Left ventricle myocardium inferior (tissue), 1 donor: ENCODE measurements at places on chromosomes 1 and 21. TPM values are rescaled to one million over a fixed set of nuclear protein-coding genes. Genes with fewer than 3 reads are reported as not detected.

Gene NPL
- total RNA-seq = 5.3 TPM

Gene LCE3E
- total RNA-seq = not detected

Gene ASCL5
- not detected for total RNA-seq

GRCh38 chr1:183272390-183272848, 86.4 kb downstream of the LAMC2 start:
- peaks cover 32% of the 10 kb centered on the region for H3K4me1 ChIP-seq
- H3K36me3 ChIP-seq = no peaks in the 10 kb centered on the region
- peak overlapping the region; percentile 50 for H3K27ac ChIP-seq

Gene NHLH1
- total RNA-seq = not detected

DNA sequence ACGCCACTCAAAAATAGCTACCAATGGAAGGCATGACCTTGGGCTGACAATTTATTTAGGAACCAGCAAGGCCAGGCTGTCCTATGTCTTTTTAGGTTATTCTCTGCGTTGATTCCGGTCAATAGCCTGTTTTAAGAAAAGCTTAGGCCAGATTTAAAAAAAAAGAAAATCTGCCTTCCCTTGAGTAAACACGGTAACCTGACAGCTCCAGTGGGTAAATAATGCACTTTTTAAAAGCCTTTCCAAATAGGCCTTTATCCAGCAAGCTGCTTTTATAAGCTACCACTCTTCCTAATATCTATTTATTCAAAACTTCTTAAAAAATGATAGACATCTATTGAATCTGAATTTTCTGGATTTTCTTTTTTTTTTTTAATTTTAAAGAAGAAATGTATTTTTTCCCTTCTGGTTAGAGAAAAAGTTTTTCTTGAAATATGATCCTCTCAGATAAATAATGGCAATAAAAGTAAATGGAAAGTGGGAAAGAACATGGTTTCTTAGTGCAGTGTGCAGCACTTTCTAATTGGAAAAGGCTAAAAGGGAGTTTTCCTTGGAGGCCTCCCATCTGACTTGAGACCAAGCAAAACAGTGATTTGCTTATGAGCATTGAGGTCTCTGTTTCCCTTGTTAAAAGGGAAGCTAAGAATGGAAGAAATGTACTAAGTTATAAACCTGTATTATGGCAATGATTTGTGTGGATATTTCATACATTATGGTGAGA, 281.0 kb upstream of the RUNX1 start:
- no peak overlapping the region for H3K4me3 ChIP-seq
- no peak for DNase-seq
- H3K27ac ChIP-seq = no peak overlapping the region
- H3K4me1 ChIP-seq = no peaks in the 10 kb centered on the region
- peaks cover 62% of the 10 kb centered on the region for H3K27me3 ChIP-seq
- no peaks in the 10 kb centered on the region for H3K36me3 ChIP-seq

Gene TFF2
- not detected for total RNA-seq

Gene SMPDL3B
- total RNA-seq = not detected

Gene MTARC1
- total RNA-seq = 8.3 TPM

Gene KRTAP7-1
- total RNA-seq = not detected

Gene PARP1
- 138 TPM for total RNA-seq

DNA sequence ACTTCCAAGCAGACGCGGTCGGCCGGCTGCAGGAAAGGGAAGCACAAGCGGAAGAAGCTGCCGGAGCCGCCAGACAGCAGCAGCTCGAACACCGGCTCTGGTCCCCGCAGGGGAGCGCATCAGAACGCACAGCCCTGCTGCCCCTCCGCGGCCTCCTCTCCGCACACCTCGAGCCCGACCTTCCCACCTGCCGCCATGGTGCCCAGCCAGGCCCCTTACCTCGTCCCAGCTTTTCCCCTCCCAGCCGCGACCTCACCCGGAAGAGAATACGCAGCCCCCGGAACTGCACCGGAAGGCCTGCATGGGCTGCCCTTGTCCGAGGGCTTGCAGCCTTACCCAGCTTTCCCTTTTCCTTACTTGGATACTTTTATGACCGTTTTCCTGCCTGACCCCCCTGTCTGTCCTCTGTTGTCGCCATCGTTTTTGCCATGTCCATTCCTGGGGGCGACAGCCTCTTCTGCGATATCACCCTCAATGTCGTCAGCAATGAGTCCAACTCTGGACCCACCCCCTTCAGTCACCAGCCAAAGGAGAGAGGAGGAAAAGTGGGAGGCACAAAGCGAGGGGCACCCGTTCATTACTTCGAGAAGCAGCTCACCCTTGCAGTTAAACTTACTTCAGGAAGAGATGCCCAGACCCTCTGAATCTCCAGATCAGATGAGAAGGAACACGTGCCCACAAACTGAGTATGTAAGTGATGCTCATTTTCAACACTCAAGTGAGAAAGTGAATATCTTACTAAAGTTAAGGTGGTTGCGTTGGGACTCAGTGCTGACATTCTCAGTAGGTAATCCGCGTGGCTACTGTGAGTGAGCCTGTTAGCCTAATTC, 25.5 kb downstream of the UTS2 start:
- peaks cover 88% of the 10 kb centered on the region for H3K36me3 ChIP-seq
- DNase-seq = no peak
- H3K4me1 ChIP-seq = peaks cover 7% of the 10 kb centered on the region
- peak overlapping the region; percentile 51 for H3K4me3 ChIP-seq

- H3K4me3 ChIP-seq = no peak overlapping the region
- H3K27me3 ChIP-seq = no peaks in the 10 kb centered on the region
- H3K4me1 ChIP-seq = peaks cover 12% of the 10 kb centered on the region
- no peak for DNase-seq
- H3K27ac ChIP-seq = no peak overlapping the region
- H3K36me3 ChIP-seq = peaks cover 73% of the 10 kb centered on the region
Measured at GRCh38 chr1:29197590-29197924, 15.9 kb upstream of the SRSF4 start.

DNA sequence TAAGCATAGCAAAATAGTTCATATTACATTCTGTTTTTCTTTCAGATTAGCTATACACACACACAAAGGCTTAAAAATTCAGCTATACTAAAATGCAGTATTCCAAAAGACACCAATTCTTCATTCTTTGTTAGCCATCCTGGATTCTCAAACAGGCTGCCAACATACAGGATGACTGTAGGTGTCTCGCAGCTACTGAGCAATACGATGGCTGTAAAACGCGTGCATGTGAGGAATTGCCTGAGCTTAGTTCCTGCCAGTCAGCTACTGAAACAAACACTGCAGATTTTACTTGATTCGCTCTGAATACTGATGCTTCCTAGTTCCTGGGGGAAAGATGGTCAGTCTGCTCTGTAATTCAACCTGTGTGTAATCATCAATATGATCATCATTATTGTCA, 24.7 kb upstream of the HMGN1 start:
- no peak overlapping the region for H3K4me3 ChIP-seq
- H3K4me1 ChIP-seq = no peaks in the 10 kb centered on the region
- H3K27me3 ChIP-seq = no peaks in the 10 kb centered on the region
- DNase-seq = no peak
- no peak overlapping the region for H3K27ac ChIP-seq

- no peaks in the 10 kb centered on the region for H3K27me3 ChIP-seq
- peak overlapping the region; percentile 83 for H3K27ac ChIP-seq
- peaks cover 59% of the 10 kb centered on the region for H3K4me1 ChIP-seq
- DNase-seq = no peak
- H3K4me3 ChIP-seq = peak overlapping the region; percentile 63
Measured at GRCh38 chr21:39384674-39385298, 35.9 kb upstream of the HMGN1 start.

DNA sequence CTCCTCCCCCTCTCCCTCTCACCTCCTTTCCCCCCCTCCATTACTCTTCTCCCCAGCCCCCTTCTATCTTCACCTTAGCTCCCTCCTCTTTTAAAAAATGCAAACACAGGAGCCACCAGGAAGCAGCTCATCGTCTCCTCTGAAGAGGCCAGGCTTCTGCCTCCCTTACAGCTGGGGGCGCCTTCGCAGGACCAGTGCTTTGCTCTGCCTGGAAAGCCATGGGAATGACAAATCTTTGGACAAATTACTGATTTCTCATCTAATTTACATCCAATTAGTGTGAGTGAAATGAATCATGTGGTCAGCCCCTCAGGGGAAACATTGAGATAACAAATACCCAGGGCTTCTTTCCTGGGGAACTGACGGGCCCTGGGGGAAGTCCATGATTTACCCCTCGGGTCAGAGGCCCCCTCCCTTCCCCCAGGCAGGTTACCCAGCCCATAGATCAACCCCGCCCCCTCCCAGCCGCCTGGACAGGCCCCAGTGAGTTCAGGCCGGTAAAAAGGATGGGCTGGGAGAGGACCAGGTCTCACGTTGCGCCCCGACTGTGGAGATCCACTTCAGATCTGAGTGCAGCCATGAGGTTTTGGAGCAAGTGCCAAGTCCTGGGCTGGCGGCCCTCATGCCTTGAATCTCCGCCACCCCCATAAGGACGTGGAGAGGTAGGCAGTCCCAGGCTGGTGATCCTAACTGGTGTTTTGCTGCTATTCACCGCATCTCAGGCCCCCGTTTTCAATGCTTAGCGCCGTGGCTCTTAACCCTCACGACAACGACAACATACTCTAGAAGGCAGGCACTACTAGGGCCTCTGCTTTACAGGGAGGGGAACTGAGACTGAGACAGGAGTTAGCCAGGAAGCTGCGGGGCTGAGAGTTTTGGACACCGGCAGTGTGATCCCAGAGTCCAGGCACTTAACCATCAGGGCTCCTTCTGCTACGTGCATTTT, 300.8 kb downstream of the RRAGC start:
- H3K27ac ChIP-seq = no peak overlapping the region
- peak overlapping the region; percentile 42 for H3K4me3 ChIP-seq
- peaks cover 58% of the 10 kb centered on the region for H3K27me3 ChIP-seq

Gene CRNN
- total RNA-seq = not detected

DNA sequence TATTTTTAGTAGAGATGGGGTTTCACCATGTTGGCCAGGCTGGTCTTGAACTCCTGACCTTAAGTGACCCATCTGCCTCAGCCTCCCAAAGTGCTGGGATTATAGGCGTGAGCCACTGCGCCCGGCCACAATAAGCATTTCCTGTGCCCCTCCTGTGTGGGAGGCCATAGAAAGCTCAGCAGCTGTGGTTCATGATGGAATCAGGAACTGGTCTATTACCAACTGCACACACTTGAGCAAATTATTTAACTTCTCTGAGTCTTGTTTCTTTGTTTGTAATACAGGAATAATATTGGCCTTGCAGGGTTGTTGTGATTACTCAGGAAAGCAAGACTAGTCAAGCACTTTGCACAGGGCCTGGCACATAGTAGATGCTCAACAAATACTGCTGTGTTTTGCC, 15.0 kb downstream of the RHBG start:
- no peaks in the 10 kb centered on the region for H3K36me3 ChIP-seq
- peaks cover 33% of the 10 kb centered on the region for H3K27me3 ChIP-seq
- no peak overlapping the region for H3K27ac ChIP-seq
- no peak overlapping the region for H3K4me3 ChIP-seq
- peaks cover 8% of the 10 kb centered on the region for H3K4me1 ChIP-seq

DNA sequence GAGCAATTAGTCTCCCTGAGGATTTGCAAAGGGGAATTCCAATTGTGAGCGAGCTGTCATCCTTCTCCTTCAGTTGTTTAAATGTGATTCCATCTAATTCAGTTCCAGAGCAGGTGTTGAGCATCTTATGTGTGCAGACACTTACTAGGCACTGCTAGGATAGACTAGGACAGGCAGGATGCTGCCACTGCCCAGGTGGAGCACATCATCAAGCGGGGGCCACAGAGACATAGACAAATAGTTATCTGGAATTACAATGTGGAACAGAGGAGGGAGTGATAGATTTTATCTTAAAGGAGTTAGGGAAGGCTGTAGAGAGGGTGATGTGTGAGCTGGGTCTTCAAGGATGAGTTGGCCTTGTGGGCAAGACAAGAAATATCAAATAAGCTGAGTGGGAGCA, 55.9 kb downstream of the CDC7 start:
- H3K27me3 ChIP-seq = no peaks in the 10 kb centered on the region
- peaks cover 5% of the 10 kb centered on the region for H3K4me1 ChIP-seq
- DNase-seq = no peak

DNA sequence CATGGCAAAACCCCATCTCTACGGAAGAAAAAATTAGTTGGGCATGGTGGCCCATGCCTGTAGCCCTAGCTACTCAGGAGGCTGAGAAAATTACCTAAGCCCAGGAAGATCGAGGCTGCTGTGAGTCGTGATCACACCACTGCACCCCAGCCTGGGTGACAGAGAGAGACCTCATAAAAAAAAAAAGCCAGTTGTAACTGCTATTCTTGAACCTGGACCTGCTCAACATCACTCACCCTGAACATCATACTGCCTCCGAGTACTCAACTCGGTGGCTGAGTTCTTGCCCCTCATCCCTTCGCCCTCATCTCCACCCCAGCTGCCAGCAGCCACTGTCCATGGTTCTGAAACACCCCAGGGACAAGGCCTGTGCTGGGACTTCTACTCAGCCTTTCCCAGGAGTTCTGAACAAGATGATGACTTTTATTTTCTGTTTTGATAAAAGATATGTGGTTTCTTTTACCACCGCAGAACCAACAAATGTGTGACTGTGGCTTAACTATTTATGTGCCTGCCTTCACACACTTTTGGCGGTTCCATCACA, 5.4 kb upstream of the DISP3 start:
- peaks cover 83% of the 10 kb centered on the region for H3K27me3 ChIP-seq
- no peak for DNase-seq
- H3K4me1 ChIP-seq = peaks cover 5% of the 10 kb centered on the region

GRCh38 chr21:35602811-35603362, 457.4 kb downstream of the SETD4 start:
- no peak for DNase-seq
- no peak overlapping the region for H3K4me3 ChIP-seq
- H3K36me3 ChIP-seq = no peaks in the 10 kb centered on the region
- no peak overlapping the region for H3K27ac ChIP-seq
- peaks cover 68% of the 10 kb centered on the region for H3K27me3 ChIP-seq

GRCh38 chr1:41045740-41046139, 24.2 kb upstream of the SLFNL1 start:
- peak overlapping the region; percentile 69 for H3K27ac ChIP-seq
- peaks cover 34% of the 10 kb centered on the region for H3K4me1 ChIP-seq
- DNase-seq = no peak
- no peak overlapping the region for H3K4me3 ChIP-seq

Gene MSH4
- total RNA-seq = 0.25 TPM

DNA sequence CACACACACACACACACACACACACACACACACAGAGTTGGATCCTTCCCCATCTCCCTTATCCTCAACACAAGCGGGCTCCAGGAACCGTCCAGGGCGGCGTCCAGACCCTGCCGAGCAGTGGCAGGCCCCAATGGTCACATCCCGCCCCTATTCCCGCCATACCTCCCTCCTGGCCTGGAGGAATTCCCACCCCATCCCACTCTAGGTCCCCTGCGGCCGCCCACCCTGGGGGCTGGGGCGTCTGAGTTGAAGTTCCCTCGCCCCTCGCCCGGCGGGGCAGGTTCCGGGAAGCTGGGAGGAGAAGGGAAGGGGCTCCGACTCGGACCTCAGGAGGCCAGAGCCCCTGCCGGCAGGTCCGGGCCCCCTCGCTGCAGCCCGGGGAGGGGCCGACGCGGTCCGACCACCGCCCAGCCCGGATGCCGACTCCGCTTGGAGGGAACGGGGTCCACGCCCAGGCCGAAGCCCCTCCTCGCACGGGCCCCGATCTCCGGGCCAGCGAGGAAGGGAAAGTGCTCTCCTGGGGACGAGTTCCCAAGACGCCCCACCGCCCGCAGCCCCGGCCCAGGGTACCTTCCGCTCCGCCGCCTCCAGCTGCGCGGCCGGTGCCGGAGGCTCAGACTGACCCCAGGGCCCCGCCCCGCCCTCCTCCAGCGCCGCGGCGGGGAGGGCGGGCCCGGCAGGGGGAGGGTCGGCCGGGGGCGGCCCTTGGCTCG, at the start of gene RHOC:
TSS of gene RHOC (minus strand) at position 623 of the 716 bp plus-strand sequence. CDS start 3,328 bp downstream, outside the sequence.
- DNase-seq = peak; percentile 80
- H3K4me3 ChIP-seq = peak within 1 kb of the TSS; percentile 99
- H3K36me3 ChIP-seq = peaks cover 15% of the 10 kb centered on the region
- H3K27me3 ChIP-seq = no peaks in the 10 kb centered on the region
- H3K27ac ChIP-seq = peak within 1 kb of the TSS; percentile 99

GRCh38 chr1:67970088-67970487, 80.3 kb downstream of the DIRAS3 start:
- no peak for DNase-seq
- H3K4me3 ChIP-seq = no peak overlapping the region
- H3K36me3 ChIP-seq = no peaks in the 10 kb centered on the region
